ENCODE measurements at places on chromosomes 3 and 15.
A peak's percentile ranks its signal among the peaks of the same experiment; 100 is the strongest.

- DNase-seq = peak; percentile 9
Measured at GRCh38 chr3:127984241-127984975, 67.8 kb upstream of the SEC61A1 start.

GRCh38 chr3:36443028-36443686 is 62.9 kb downstream of the STAC start:
- no peak for DNase-seq

DNA sequence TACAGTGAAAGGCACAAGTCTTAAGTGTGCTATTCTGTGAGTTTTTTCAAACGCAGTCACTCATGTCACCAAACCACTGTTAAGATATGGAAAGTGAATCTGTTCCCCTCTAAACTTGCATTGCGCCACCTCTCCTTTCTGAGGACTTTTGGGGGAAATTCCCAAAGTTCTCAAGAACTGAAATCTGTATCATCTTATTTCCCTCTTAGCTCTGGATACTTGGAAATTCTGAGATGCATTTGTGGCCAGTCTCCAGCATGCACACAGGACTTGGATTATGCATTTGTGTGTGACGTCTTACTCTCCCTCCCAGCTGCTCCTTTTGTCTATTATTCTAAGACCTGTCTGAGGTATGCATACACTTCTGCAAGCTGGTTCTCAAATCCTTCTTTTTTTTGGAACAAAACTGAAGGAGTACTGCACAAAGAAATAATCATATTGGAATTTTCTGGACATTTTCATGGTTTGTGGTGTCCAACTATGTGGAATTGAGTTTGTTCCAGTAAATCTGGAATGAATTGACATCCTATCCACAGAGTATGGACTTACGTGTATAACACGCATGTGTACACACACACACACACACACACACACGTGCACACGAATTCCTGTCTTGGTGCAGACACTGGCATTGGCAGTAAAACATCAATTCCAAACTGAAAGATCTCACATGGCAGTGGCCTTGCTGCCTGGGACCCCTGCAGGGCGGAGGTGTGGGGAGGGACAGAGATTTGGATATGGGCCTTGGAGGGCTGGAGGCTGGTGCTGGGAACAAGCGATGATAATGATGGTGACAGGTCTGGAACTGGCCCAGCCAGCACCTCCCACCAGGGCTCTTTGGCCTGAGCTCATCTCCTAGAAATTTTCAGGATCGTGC is 8.2 kb upstream of the LCTL start:
- no peak for DNase-seq

DNA sequence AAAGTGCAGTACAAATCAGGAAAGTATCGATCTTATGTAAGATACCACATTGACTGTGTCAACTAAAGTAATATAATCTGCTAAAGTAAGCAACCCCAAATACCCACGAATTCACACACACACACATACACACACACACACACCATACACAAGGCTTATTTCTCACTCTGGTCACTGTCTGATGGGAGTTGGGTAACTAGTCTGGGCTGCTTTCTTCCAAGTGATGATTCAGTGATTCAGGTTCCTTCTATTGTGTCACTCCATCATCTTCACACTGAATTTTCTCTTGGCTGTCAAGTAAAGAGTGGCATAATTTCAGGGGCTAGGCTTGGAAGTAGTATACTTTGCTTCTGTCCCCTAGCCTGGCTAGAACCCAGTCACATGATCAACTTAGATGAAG is 104.8 kb upstream of the CCDC54 start:
- DNase-seq = peak; percentile 79

DNA sequence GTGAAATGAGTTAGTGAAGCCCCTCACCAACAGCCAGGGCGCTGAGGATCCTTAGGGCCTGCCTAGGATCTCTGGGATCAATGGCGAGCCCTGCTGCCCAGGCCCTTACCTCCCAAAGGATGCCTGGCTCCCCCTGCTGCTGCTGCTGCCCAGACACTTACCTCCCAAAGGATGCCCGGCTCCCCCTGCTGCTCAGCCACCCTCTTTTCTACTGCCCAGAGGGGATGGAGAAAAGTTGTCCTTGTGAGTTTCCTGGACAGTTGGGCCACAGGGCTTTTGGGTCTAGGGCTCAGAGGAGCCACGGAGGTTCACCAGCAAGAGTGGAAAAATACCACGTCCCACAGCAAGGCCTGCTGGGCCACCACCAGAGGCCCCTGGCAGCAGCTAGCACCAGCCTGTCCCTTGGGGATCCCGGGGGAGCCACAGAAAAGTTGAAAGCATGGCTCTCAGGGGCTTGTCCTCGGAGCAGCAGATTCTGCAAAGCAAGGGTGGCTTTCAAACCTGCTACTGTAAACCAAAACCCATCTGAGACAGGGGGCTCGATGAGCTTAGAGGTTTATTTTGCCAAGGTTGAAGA is 59.4 kb downstream of the SLC6A6 start:
- peak; percentile 62 for DNase-seq

GRCh38 chr3:143536817-143537535 is 311.3 kb downstream of the SLC9A9 start:
- no peak for DNase-seq

GRCh38 chr15:72074335-72075060 is 43.5 kb downstream of the MYO9A start:
- DNase-seq = no peak

GRCh38 chr15:71154607-71155200 is 39.4 kb downstream of the THSD4 start:
- no peak for DNase-seq

DNA sequence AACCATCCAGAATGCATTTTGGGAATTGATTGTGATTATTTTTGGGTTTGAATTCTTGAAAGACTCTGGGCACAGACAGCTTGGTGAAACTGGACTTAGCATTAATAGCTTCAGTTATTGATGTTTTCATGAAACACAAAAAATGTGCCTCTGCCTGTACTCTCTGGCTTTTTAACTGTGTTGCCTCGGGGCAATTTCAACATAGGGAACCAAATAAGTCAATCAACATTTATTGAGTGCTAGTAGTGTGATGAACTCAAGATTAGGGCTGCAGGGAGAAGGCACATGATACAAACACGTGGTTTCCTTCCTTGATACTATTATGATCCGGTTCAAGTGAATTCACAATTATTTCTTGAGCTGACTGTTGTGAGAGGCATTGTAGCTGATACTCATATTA is 50.8 kb downstream of the UNC13C start:
- no peak for DNase-seq

- no peak for DNase-seq
Measured at GRCh38 chr15:70001859-70002258, 95.9 kb downstream of the TLE3 start.

DNA sequence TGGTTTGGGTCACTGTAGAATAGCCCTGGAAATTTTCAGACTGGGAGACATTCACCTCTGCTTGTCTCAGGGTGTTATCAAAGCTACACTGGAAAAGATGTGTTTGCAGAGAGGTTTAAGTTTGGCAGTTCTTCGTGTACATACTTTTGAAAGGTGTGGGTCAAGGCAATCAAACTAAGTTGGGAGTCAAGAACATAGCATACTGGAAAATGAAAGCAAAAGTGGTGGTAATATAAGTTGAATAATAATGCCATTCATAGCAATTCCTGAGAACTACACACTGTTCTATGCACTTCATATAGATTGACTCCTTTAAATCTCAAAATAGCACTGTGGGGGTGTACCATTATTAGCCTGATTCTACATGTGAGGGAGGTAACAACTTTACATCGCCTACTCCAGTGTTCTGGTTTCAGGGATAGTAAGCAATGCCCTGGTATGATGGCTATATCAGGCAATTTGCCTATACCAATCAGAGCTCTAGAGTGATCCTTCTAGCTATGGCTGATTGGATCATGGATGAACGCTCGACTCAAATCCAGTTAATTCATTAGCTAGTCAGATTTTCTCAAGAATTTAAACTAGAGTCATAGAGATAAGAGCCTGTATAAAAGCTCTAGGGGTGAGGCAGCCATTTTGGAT is 44.6 kb upstream of the RASGRP1 start:
- no peak for DNase-seq

- DNase-seq = peak; percentile 80
Measured at GRCh38 chr3:188861842-188862744, 309.7 kb upstream of the TPRG1 start.

DNA sequence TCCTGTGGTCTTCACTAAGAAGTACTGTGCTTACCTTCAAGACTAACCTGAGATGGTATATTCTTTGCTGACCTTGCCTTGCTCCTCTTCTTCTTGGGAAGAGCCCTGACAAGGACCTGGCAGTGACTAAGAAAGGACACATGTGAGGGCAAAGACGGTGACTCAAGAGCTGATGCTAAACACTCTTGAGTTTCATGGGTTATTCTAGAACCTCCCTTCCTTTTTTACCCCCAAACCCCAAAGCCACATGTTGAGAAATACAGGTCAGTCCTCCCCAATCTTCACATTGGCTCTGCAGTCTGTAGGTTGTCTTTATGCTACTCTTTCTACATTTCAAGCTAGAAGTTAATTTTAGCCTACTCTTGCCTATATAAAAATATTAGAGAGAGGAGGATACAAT is 200.6 kb downstream of the SEMA6D start:
- DNase-seq = no peak

DNA sequence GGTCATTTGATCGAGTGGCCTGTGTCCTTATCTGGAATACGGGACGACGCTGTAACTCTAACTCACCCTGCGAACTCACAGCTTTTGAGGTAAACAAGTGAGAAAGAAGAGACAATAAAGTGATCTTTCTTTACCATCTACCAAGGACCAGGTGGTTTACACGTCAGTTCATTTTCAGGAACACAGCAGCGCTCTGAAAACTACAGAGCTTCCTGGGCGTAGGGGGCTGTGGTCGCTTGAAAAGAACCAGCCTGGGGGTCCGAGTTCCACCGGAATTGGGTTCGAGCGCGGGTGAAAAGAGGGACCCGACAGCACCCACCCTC is 357 bp downstream of the KIAA1143 start:
- DNase-seq = peak; percentile 1

DNA sequence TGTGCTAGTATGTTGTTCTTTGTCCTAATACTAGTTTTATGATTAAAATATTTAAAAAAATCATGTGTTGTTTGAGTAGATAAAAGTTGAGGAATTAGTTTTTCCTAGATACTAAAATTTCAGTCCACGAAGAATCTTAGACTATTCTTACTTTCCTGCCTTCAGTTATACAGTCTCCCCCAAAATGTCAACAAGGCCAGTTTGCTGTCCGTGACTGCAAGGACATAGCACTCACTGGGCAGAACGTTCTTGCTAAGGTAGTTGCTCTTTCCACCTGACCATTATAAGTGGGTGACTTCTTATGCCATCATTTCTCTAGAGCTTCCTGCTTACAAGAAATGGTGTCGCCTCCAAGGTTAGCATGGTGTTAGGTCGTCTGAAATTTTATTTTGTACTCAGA is 32.8 kb downstream of the KAT2B start:
- no peak for DNase-seq

DNA sequence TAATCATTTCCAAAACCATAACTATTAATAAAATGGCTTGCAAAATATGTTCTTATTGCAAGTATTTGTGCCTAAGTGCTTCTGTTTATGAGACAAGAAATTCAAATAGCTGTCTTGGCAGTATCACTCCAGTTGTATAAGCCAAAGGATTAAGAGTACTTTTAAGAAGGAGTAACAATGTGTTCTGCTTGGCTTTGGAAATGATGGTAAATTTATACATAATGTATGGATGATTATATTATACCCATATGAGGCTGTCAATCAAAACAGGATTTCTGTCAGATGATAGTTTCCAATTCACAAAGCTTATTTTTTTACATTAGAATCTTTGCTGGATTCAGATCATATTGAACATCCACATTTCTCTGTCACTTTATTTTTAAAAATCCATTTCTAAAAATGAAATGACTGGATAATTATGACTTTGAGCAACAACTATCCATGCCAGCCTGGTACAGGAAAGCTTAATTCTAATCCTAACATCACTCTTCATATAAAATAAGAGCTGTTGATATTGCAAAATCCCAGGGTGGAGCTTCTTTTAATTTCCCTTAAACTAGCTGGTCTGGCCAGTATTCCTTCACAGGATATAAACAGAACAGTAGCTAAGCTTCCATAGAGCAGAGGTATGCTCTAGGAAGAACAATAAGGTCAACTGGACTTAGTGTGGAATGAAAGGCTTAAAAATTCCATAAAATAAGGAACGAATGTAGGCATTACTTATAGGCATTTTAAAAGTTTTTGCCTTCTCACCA is 30.0 kb upstream of the ZNF280D start:
- peak; percentile 72 for DNase-seq

DNA sequence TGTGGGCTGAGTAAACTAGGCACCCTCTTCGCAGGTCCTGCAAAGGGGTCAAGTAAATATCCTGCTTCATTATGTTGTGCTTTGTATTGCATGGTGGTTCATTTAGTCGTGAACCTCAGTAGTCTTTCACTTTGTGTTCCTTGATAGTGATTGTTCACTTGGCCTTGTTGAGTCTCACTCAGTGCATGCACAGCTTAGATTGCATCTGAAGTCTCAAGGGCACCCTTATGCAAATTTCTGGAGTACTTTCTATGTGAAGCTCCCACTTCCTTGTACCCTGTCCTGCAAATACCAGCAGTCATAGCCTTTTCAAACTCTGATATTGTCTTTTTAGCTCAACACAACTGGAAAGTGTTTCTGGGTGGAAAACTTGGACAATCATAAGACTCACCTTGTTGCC is 519.2 kb downstream of the NAALADL2 start:
- no peak for DNase-seq

DNA sequence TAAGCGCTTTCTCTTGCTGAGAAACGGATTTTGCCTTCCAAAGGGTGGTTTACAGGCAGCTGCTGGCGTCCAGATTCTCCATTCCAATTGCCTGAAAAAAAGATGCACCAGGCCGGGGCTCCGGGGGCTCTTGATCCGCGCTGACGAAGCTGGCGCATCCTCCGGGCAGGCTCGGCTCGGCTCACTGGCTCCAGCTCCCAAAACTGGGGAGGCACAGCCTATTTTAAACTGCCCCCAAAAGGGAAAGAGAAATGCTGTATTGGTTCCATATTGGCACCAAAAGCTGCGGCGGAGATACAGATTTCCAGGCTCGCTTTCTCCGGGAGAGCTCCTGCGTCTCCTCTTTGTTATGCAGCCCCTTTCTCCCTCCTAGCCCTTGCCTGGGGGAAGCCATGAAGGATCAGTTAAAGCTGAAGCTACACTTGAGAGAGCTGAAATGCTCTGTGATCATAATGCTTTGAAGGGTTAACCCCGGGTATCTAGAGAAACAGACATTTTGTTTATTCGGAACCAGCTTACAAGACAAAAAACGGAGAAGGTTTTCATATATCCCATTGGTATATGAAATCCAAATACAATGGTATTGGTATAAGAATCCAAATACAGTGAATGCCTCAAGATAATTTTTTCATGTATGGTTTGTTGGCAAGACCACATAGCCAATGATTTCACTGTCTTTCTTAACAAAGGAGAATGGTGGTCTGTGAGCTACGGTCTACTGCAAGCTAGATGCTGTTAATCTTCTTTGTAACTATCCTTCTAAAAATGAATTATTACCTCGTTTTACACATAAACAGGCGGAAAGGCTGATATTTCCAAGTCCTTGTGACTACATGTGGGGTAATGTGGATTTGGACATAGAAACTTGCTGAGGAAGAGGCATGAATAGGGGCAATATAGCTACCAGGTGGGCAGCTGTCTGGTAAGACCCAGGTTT is 693 bp downstream of the CD200 start:
- DNase-seq = peak; percentile 67

Data from amniotic epithelial cell (primary cell).